Eye (tissue), 1 donor: ENCODE measurements at places on chromosomes 13 and 19.
A peak's percentile ranks its signal among the peaks of the same experiment; 100 is the strongest.

GRCh38 chr19:58398087-58398486, 2.6 kb downstream of the RNF225 start:
- no peak for DNase-seq

- peak; percentile 29 for DNase-seq
Observed at GRCh38 chr13:33119856-33120543, 103.8 kb downstream of the KL start.

GRCh38 chr19:1513499-1514294, 878 bp upstream of the ADAMTSL5 start:
- no peak for DNase-seq

DNA sequence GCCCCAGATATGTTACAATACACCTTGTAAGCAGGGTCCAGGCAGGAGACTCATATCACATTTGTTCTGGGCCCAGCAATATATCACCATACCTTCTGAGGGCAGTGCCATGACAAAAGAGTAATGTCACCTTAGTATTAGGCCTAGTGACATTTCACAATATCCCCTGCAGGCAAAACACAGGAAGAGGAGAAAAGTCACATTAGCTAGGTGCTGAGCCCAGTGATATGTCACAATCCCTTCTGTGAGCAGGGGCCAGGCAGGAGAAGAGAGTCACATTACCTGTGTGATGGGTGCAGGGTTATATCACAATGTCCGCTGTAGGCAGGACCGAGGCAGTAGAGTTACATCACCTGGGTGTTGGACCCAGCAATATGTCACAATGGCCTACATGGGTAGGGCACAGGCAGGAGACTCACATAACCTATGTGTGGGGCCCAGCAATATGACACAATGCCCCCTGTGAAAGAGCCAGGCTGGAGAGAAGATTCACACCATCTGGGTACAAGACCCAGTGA, 12.4 kb upstream of the ZNF91 start:
- no peak for DNase-seq

DNA sequence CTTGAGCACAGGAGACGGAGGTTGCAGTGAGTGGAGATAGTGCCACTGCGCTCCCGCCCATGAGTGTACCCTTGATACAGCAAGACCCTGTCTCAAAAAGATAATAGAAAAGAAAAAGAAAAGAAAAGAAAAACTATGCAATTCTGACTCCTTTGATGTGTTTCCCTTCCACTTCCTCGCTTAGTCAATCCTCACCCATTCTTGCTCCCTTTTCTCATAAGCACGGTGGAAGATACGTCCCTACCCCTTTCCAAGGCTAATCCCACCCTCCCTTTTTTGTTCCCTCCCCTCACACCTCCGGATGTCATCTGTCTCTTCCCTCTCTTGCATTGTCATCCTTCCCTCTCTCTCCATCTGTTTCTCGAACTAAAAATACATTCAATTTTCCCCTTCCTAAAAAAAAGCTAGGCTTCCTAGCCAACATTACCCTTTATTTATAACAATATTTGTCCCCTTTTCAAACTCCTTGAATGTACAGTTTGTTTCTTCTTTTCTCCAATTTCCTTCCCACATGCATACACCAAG, 40.5 kb upstream of the ITM2B start:
- no peak for DNase-seq

DNA sequence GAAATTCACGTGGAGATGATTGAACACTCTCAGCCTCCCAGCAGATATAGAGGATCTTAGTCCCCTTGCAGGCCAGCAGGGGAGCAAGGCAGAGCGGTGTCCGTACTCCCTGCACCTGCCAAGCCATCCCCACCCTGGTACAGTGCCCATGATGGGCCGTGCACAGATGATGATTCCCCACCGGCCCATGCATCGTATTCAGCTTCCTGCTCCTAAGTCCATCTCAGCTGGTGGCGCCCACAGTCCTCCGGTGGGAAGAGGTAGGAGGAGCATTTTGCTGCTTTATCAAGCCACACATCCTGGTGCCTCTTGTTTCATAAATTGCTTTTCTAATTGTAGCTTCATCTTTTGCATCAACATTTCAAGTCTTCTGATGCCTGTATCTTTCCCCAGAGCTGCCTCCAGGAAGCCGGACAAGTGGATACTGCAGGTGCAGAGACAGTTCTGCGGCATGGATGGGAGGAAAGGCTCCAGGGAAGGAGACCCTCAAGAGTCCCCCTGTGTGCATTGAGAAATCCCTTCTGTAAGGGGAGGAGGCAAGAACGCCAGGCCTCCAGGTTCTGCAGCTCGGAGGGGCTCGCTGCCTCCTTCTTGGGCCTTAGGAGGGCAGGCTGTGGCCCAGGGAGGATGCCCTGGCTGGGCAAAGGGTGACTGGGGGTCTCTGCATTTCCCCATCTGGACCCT, 55.3 kb downstream of the F2RL3 start:
- no peak for DNase-seq

DNA sequence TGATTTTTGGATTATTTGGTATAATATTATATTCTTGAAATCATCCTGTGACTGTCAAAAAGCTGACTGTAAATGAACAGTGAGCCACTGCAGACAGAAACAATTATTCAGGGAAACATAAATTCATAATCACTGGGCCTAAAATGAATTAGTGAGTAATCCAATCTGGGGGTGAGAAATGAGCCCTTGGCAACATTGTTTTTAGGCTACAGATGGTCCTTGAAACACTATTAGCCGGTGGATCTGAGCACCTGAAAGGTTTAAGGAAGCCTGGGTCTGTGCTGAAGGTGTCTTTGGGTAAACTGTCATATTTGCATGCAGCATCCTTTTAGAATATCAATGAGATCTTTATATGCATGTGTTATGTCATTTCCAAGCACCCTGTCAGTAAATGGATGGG, 290.7 kb downstream of the ATP8A2 start:
- DNase-seq, result no peak

GRCh38 chr13:70960841-70961443, 852.7 kb upstream of the KLHL1 start:
- DNase-seq, result peak; percentile 78

- DNase-seq, result no peak
Observed at GRCh38 chr19:50051964-50052363, 26.2 kb downstream of the ZNF473 start.

- DNase-seq, result no peak
Observed at GRCh38 chr19:16235811-16236652, 38.3 kb downstream of the AP1M1 start.

GRCh38 chr19:40933025-40933424, 51.0 kb upstream of the CYP2A7 start:
- DNase-seq, result no peak

DNA sequence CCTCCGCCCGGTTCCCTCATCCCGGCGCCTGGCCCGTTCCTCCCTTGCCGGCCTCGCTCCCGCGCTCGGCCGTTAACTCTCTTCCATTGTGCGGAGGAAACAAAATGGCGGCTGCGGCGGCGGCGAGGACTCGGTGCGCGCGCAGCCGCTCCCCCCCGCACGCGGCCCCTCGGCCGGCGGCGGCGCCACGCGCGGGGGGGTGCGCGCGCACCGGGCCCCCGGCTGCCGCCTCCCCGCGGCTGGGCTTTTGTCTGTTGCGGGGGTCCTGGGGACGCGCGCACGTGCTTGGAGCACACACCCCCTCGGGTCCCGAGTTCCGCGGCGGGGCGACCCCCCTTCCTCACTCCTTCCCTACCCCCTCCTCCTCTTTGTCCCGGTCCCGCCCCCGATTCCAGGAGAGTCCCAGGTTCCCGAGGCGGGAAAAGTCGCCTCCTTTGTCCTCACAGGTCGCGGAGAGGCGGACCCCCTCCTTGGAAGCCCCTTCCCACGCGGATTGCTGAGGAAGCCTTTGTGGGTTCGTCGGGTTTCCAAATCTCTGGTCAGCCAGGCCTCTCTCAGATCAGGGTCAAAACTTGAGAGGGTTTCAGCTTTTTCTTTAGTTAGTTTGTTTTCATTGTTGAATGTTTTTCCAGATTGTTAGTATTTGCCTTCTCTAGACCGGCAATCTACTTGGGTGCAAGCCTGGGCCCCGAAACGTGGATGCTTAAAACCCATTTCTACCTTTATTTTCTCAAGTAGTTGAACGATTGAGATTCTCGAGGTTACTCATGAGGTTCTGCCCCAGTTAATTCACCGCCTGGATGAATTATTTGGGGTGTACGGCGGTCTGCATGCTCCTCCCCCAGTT, 687 bp downstream of the ILF3 start:
- peak; percentile 83 for DNase-seq

- no peak for DNase-seq
Observed at GRCh38 chr13:114264886-114265611, 16.4 kb upstream of the UPF3A start.

DNA sequence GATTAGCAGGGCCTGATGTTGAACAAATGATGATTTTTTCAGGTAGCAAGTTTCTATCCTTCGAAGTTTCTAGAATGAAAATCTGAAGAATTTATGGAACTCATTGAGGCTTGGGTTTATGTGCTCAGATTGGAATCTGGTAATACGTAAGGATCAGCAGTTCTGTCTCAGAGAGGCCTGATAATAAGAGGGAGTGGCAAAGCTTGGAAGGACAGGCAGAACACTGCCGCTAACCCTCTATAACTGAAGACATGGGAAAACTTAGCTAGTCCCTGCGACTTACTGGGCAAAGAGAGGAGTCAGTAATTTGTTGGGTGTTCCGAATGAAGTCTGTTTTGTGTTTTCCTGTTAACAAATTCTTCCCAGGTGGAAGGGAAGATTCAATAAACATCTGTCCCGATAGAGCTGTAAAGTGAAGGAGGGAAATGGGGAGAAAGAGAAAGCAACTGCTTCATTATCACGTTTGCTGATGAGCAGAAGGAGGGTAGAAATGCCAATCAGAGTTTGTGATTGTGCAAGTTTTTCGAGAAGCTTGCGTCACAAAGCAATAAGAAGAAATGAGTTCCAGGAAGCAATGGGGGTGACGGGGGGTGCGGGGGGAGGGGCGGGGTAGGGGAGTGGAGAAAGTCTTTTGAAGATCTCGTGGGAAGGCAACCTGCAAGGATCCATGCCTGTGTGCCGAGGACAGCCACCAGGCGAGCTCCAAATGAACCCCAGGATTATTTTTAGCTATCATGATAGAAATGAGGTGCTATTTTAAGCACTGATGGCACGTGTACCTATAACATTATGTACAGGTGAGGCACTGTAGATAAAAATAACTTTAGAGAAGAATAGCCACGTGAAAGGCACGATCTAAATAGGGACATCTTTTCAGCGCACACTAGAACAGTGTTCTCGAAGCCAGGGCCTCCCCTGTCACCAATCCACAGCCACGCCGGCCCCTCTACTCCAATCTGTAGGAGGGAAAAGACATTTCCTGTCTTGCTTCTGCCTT, 224.1 kb downstream of the FGF9 start:
- no peak for DNase-seq

DNA sequence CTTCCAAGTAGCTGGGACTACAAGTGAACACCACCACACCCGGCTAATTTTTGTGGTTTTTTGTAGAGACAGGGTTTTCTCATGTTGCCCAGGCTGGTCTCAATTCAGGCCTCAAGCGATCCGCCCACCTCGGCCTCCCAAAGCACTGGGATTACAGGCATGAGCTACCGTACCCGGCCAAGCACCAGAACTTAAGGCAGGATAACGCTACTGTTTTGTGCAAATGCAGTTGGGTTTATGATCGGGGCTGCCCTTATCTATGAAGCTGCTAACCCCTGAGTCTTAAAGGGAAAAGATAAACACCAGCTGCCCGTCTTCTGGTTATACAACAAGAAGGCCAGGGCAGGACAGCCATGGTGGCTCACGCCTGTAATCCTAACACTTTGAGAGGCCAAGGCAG, 12.6 kb upstream of the TM6SF2 start:
- no peak for DNase-seq

DNA sequence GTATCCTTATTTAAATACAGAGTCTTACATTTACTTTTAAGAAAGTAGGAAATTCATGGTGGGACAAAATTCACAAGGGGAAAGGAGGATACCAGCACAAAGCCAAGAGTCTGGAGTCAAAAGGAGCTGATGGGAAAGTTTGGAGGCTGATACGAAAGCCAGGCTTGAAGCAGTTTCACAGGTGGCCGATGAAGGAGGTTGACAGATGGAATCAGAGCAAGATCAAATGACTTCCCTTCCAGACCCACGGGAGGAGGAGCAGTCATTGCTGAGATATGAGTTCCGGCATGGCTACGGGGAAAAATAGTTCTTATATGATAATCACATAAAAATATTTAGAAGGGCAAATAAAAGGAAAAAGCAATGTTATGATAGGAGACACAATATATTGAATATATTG, 65.0 kb downstream of the DGKH start:
- no peak for DNase-seq

GRCh38 chr13:99433543-99434075, 67.7 kb upstream of the TM9SF2 start:
- no peak for DNase-seq

DNA sequence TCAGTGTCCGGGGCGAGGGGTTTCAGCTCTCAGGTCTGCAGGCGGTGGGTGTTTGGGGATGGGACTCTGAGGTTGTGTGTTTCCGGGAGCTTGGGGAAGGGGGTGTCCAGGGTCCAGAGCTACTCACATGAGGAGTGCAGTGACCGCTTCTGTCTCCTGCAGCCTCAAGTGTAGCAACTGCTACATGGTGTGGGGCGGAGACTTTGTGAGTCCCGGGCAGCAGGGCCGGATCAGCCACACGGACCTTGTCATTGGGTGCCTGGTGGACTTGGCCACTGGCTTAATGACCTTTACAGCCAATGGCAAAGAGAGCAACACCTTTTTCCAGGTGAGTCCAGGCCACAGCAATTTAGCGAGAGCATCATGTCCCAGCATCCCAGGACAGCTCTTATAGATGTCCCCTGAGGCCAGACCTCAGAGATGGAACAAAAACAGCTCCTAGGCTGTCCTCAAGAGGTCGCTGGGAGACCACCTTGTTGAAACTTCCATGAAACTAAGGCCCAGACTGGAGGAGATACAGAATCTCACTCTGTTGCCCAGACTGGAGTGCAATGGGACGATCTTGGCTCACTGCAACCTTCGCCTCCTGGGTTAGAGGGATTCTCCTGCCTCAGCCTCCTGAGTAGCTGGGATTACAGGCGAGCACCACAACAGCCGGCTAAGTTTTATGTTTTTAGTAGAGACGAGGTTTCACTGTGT, 44.9 kb downstream of the RYR1 start:
- DNase-seq, result peak; percentile 2
